ENCODE measurements at places on chromosomes 5 and 9. TPM values are rescaled to one million over a fixed set of nuclear protein-coding genes. Genes with fewer than 3 reads are reported as not detected.

The CXCL14 gene
- 4.4 TPM for total RNA-seq

The RFESD gene
- under 0.01 TPM for total RNA-seq

- no peak overlapping the region for H3K27ac ChIP-seq
- H3K27me3 ChIP-seq, result no peaks in the 10 kb centered on the region
- H3K4me3 ChIP-seq, result no peak overlapping the region
- no peaks in the 10 kb centered on the region for H3K36me3 ChIP-seq
- DNase-seq, result no peak
Measured at GRCh38 chr9:105911104-105911911, 217.0 kb downstream of the TMEM38B start.

- no peak for DNase-seq
- H3K27ac ChIP-seq, result no peak overlapping the region
- H3K27me3 ChIP-seq, result no peaks in the 10 kb centered on the region
- H3K4me3 ChIP-seq, result no peak overlapping the region
Measured at GRCh38 chr5:81184749-81185110, 48.4 kb upstream of the CKMT2 start.

DNA sequence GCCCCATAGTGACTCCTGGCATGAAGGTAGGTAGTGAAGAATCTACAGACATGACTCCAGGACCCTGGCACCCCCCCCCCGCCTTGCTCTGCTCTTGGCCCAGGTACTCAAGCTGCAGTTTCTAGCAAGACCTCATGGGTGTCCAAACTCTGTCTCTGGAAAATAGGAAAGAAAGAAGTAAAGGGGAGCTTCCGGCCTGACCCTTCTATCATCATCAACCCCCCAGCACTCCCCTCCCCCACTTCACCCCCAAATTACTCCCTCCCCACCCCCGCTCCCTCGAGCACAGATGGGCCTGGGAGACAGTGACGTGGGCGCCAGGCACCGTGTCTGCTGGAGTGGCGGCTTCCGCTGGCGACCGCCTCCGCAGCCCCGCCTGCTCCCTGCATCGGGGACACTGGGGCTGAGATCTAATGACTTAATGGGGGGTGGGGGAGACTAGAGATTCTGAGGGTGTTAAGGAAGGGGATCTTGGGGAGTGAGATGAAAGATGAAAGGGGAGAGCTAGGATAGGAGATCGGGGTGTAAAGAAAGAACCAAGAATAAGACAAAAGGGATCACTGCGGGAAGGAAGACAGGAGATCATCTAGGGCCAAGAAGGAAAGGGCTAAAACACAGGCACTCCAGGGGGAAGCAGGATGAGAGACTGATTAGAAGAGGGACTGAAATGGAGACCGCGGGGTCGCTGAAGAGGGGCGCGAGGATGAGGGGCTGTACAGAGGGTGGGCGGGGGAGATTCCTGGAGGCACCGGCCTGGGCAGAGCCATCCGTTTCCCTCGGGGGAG lies 1.1 kb upstream of the DNAJB5 start:
- no peaks in the 10 kb centered on the region for H3K27me3 ChIP-seq
- DNase-seq, result peak; percentile 30
- no peaks in the 10 kb centered on the region for H3K36me3 ChIP-seq
- H3K4me1 ChIP-seq, result peaks cover 6% of the 10 kb centered on the region

- no peaks in the 10 kb centered on the region for H3K27me3 ChIP-seq
- peak overlapping the region; percentile 99 for H3K27ac ChIP-seq
- H3K4me3 ChIP-seq, result peak overlapping the region; percentile 78
- peak; percentile 68 for DNase-seq
- no peaks in the 10 kb centered on the region for H3K36me3 ChIP-seq
Measured at GRCh38 chr5:43065948-43066798, 26.1 kb upstream of the ANXA2R start.

GRCh38 chr9:134327671-134328231 lies 1.5 kb downstream of the RXRA start:
- peak overlapping the region; percentile 76 for H3K27ac ChIP-seq
- peak overlapping the region; percentile 95 for H3K4me3 ChIP-seq
- DNase-seq, result no peak

- no peaks in the 10 kb centered on the region for H3K36me3 ChIP-seq
- no peak for DNase-seq
- H3K4me3 ChIP-seq, result no peak overlapping the region
- H3K27ac ChIP-seq, result no peak overlapping the region
- no peaks in the 10 kb centered on the region for H3K27me3 ChIP-seq
Measured at GRCh38 chr5:65749956-65750355, 28.0 kb downstream of the NLN start.

DNA sequence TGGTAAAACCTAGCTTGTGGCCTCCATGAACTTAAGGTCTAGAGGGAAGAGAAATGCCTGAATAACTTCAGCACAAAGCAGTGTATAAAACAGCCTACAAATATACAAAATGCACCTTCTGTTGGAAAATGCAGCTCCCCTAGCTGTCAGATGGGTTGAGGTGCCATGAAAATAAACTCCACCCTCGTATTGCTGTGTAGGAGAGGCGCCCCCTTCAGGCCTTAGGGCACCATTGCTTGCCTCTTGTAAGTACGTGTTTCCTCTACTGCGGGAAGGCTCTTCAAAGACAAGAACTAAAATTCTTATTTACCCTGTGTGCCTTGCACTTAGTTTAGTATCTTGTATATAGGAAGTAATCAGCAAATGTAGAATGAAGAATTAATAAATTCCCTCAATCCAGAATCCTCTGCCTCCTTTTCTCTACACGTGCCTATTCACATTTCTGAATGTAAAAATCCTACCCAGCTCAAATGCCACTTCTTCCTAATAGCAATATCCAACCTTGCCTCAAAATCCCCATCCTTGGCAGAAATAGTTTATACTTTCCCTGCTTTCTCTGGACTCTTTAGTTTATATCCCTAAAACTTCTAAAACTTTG lies 393.7 kb upstream of the PDE4D start:
- H3K4me1 ChIP-seq, result no peaks in the 10 kb centered on the region
- H3K27me3 ChIP-seq, result no peaks in the 10 kb centered on the region
- H3K36me3 ChIP-seq, result no peaks in the 10 kb centered on the region
- H3K27ac ChIP-seq, result no peak overlapping the region
- no peak overlapping the region for H3K4me3 ChIP-seq

The SLC6A19 gene
- total RNA-seq, result under 0.01 TPM

DNA sequence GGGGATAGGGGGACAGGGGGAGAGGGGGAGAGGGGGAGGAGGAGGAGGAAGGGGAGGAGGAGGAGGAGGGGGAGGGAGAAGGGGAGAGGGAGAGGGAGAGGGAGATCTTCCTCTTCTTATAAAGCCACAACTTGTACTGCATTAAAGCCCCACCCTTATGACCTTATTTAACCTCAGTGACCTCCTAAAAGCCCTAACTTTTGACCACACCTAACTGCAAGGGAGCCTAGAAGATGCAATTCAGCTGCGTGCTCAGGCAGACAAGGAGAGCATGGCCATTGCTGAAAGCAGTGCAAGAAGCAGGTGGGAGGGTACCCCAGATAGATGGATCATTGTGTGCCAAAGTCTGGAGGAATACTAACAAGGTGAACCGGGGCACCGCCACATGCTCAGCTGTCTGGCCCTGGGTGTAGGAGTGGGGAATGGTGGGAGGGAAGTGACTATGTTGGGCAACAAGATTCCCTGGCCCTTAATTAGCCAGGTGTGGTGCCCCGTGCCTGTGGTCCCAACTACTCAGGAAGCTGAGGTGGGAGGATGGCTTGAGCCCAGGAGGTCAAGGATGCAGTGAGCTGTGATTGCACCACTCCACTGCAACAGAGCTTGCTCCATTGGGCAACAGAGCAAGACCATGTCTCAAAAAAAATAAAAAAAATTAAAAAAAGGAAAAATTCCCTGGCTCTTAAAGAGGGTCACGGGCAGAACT lies 125.4 kb upstream of the BOD1 start:
- H3K36me3 ChIP-seq, result no peaks in the 10 kb centered on the region
- DNase-seq, result no peak
- no peaks in the 10 kb centered on the region for H3K27me3 ChIP-seq
- no peak overlapping the region for H3K27ac ChIP-seq

GRCh38 chr5:178642351-178642909 lies 15.6 kb upstream of the CLK4 start:
- H3K4me3 ChIP-seq, result no peak overlapping the region
- no peak overlapping the region for H3K27ac ChIP-seq
- H3K4me1 ChIP-seq, result no peaks in the 10 kb centered on the region
- no peak for DNase-seq

DNA sequence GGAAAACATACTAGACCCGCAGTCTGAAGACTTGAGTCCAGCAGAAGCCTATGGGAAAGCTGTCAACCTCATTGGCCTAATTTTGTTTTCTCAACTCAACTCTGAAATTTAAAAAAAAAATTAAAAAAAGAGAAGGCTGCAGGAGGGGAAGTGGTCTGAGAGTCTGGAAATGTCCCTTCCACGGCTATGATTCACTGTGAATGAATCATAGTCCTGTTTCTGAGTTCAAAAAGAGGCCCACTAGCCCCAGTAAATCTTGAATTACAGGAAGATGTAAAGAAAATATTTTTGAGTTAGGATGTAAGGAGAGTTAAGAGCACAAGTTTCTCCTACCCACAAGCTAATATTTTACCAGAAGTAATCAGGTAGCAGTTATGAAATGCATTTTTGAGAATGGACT lies 565.5 kb upstream of the DMAC1 start:
- H3K4me3 ChIP-seq, result no peak overlapping the region
- no peaks in the 10 kb centered on the region for H3K4me1 ChIP-seq

- no peaks in the 10 kb centered on the region for H3K27me3 ChIP-seq
- no peak for DNase-seq
- H3K4me3 ChIP-seq, result no peak overlapping the region
- H3K27ac ChIP-seq, result no peak overlapping the region
- H3K4me1 ChIP-seq, result no peaks in the 10 kb centered on the region
Measured at GRCh38 chr9:130473566-130473965, 28.8 kb downstream of the ASS1 start.

DNA sequence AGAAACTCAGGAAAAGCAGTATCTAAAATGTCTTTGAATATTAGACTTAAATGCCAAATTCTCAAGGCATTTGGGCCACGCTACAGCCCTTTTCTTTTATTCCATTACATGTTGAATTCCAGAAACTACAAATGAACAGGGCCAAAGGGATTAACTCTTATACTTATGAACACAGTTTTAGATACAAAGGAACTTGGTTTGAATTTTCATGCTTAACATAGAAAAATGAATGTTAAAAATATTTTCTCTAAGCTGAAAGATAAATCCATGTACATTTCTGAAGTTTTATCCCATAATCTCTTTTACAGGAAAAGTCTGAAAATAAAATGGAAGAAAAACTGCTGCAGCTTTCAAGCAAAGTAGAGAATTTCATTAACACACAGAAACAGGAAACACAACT lies 56.8 kb downstream of the FAM81B start:
- H3K4me1 ChIP-seq, result no peaks in the 10 kb centered on the region
- H3K27ac ChIP-seq, result no peak overlapping the region
- no peaks in the 10 kb centered on the region for H3K27me3 ChIP-seq
- no peak for DNase-seq
- H3K4me3 ChIP-seq, result no peak overlapping the region

- H3K36me3 ChIP-seq, result no peaks in the 10 kb centered on the region
- H3K27ac ChIP-seq, result no peak overlapping the region
- H3K4me3 ChIP-seq, result no peak overlapping the region
Measured at GRCh38 chr5:32362527-32362926, 49.8 kb upstream of the MTMR12 start.

DNA sequence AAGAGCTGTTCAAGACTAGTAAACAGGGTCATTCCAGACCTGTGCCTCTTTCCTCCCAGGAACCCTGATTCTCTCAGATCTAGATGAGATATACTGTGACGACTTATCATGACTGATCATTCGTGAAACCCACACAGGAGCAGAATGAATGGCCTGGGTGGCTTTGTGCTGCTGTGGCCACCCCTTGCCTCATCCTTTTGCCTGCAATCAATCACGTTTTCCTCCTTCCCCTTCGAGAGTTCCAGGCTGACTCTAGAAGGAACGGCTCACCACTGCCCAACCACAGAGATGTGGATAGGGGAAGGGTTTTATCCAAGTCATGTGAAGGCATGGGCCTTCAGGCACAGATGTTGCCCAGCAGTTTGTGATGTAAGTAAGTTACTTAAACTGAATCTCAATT lies 5.8 kb downstream of the ANXA6 start:
- no peak for DNase-seq
- H3K4me1 ChIP-seq, result peaks cover 3% of the 10 kb centered on the region
- H3K4me3 ChIP-seq, result no peak overlapping the region
